AG09309 (cell line): ENCODE measurements at places on chromosomes 12 and 14.
A peak's percentile ranks its signal among the peaks of the same experiment; 100 is the strongest.

DNA sequence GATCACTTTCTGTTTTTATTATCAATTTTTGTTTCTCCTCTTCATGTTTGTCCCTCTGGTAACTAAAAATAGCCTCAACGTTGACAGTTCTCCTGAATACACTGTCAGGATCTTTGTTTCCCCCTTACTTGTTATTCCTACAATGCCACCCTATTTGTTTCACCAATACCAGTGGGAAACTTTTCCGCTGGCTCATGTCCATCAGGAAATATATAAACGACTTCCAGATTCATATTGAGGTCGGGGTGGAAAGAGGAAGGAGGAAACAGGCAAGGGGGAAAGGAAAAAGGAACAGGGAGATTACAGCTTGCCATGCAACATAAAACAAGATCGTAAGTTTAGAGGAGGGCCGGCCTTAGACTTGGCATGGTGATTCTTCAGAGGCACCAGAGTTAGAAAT is 61.7 kb downstream of the BTBD7 start:
- no peak for DNase-seq

DNA sequence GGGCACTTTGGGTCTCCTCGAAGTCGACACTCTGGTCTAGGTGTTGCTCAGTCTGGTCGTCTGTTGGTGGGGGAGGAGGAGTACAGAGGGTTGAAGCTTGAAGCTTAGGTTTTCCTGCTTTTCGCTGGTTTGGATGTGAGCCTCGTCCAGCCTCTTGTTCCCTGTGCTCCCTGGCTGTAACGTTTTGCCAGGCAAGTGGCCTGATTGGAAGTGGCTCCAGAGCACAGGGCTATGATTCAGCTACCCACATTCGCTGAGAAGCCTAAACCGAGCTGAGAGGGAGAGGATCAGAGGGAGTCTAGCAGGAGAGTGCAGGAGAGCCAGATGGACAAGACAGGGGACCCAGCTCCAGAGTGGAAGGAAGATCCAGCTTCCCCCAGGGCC is 6.1 kb downstream of the HOXC10 start:
- DNase-seq, result no peak

DNA sequence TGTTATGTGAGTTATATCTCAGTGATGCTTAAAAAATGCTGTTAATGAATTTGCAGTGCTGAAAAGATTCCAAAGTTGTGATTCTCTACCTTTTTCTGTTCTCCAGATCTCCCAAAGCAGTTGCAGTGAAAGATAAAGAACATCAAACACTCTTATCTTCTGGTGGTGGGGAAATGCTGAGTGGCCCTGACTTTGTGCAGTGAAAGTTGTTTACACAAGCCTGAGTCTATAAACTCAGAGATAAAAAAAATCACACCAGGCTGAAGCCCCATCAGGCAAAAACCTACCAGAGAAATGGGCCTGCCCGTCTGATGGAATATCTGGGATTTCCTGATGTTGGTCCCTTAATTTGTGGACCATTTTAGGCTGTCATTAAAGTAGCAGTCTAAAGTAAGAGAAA is 46.1 kb downstream of the RASSF3 start:
- no peak for DNase-seq

- DNase-seq, result peak; percentile 28
These were observed 199.5 kb upstream of the DCN start for GRCh38 chr12:91382081-91382543.

GRCh38 chr12:113393749-113394148 is 9.9 kb downstream of the SDS start:
- no peak for DNase-seq

DNA sequence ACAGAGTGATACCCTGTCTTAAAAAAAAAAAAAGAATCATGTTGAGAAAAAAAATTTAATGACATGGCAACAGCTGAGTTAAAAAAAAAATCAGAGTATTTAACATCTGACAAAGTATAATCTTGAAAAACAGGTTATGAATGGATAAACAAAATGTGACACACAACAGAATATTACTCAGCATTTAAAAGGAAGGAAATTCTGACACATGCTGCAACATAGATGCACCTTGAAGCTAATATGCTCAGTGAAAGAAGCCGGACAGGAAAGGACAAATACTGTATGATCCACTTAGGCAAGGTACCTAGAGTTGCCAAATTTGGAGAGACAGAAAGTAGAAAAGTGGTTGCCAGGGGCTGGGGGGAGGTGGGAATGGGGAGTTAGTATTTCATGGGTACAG is 19.4 kb upstream of the EIF2B2 start:
- no peak for DNase-seq

DNA sequence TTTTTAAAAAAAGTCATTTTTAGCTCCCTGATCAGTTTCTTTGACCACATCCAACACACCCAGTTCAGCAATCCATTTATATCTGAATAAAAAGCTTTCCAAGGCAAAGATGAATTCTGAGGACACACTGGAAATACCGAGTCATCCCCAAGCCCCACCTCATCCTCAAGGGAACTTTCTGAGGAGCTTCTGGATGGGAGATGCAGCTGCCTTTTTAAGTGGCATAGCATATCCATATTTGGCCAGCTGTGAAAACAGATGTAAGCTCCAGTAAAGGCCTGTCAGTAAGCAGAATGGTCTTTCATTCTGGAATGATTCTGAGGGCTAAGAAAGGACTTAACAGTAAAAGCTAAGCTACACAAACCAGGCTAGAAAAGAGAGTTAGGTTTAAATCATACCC is 18.4 kb downstream of the ZFYVE1 start:
- DNase-seq, result peak; percentile 20

- no peak for DNase-seq
These were observed 720.7 kb upstream of the LMO3 start for GRCh38 chr12:17326649-17327048.

GRCh38 chr14:98623788-98624415 is 648.1 kb downstream of the BCL11B start:
- DNase-seq, result no peak

DNA sequence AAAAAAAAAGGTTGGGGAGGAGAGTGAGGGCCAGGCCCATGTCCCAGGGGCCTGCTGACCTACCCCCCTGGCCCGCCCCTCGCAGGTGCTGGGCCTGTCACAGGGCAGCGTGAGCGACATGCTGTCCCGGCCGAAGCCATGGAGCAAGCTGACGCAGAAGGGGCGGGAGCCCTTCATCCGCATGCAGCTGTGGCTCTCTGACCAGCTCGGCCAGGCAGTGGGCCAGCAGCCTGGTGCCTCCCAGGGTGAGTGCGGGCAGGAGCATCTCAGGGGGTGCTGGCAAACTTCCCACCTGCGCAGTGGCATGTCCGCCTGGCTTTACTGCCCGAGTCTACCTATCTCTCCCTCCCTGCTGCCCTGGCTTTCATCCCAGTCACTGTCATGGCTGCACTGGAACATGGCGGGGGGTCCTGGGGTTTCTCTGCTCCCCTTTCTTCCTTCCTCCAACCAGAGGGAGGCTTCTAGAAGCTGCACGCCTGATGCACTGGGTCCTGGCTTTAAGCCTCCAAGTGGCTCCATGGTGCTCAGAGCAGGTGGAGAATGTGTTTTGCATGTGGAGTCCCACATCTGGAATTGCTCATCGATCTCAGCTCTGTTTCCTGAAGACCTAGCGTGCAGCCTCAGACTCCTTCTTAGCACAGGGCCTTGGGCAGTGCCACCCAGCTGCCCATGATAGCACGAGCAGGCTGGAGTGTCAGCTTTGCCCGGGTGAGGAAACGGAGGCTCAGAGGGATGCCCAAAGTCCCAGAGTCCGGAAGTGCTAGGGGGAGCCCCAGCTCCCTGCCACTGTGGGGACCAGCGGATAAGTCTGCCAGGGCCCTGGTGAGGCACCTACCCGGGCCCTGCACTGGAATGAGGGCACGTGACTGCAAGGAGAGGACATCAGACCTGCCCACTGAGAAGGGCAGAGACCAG is 46.3 kb downstream of the PHETA1 start:
- no peak for DNase-seq

- DNase-seq, result peak; percentile 39
These were observed 146.3 kb downstream of the CAND1 start for GRCh38 chr12:67415473-67415872.

- DNase-seq, result no peak
These were observed 16.7 kb downstream of the SLCO1C1 start for GRCh38 chr12:20711846-20712245.

DNA sequence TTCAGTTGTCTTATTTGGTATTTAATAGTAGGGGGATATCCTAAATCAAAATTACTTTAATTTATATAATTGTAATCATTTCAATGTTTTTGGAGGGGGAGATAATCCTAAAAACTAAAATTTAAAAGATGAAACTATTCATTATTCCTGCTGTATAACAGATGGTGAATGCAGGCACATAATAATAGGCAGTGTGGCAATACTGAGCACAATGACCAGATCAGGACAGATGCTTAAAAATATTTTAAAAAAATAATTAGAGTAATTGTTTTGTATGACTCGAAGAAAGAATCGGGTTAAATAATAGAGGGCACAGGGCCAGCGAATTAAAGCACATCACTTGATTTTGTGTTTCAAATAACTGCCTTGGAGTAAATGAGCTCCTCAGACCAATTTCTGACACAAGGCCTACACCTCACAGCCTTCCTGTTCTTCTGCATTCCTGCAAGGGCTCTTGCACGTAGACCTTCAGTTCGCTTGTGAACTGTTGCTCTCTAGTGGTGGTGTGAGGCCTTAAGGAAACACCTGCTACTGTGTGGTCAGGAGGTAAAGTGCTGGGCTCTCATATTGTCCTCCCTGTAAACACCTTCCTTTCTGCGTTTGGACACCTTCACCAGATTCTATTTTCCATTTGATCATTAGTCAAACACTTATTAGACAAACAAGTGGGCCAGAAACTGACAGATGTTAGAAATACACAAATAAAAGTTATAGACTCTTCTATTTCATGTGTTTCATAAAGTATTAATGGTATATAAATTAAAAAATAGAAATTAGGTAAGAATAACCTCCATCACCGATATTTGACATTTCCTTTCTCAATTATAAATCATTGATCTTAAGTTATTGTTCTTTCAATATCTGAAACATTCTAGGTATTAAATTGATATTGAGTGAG is 29.3 kb upstream of the KLRF1 start:
- no peak for DNase-seq

DNA sequence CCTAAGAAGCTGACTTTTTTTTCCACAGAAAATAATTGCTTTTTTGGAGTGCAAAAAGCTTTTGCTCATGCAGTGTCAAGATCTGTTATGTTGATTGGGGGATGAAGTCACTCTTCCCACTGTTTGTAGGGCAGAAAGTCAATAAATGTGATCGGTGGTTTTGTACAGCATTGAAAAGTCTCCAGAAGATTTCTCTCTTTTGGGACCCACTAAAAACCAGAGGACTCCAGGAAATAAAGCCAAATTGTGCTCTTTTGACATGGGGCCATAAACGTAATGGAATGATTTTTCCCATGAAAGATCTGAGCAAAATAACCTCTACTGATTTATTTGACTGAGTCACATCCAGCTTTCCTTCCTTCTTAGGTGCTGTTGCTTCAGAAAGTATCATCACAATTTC is 122.5 kb downstream of the SNAPC1 start:
- DNase-seq, result no peak

GRCh38 chr12:104730763-104731162 is 227.3 kb downstream of the SLC41A2 start:
- DNase-seq, result no peak

GRCh38 chr12:120625557-120626419 is 14.6 kb upstream of the CABP1 start:
- DNase-seq, result no peak
